CD4-positive, alpha-beta T cell treated with Interleukin-12 subunit alpha and Interleukin-12 subunit beta, for 1 hour (primary cell): ENCODE measurements at places on chromosomes 3 and 15.

GRCh38 chr15:53328341-53328740, 431.1 kb downstream of the WDR72 start:
- no peak for DNase-seq

DNA sequence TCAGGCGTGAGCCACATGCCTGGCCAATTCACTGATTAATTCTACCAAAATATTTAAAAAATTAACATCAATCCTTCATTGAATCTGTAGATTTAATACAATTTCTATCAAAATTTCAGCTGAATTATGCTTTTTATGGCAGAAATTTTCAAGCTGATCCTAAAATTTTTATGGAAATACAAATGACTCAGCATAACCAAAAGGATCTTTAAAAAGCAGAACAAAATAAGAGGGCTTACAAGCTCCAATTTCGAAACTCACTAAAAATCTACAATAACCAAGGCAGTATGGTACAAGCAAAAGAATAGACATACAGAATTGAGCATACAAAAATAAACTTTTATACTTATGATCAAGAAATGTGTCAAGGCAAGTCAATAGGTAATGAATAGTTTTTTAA, 180.4 kb upstream of the CTNNB1 start:
- no peak for DNase-seq

- no peak for DNase-seq
Observed at GRCh38 chr15:101162701-101163483, 89.0 kb downstream of the CHSY1 start.

- DNase-seq = no peak
Observed at GRCh38 chr3:13243586-13243985, 170.4 kb upstream of the IQSEC1 start.

- no peak for DNase-seq
Observed at GRCh38 chr15:69081310-69082004, 67.0 kb downstream of the NOX5 start.

- no peak for DNase-seq
Observed at GRCh38 chr3:196513697-196514349, 1.3 kb downstream of the SMCO1 start.

GRCh38 chr3:193187070-193187722, 53.8 kb upstream of the PLAAT1 start:
- DNase-seq = no peak

DNA sequence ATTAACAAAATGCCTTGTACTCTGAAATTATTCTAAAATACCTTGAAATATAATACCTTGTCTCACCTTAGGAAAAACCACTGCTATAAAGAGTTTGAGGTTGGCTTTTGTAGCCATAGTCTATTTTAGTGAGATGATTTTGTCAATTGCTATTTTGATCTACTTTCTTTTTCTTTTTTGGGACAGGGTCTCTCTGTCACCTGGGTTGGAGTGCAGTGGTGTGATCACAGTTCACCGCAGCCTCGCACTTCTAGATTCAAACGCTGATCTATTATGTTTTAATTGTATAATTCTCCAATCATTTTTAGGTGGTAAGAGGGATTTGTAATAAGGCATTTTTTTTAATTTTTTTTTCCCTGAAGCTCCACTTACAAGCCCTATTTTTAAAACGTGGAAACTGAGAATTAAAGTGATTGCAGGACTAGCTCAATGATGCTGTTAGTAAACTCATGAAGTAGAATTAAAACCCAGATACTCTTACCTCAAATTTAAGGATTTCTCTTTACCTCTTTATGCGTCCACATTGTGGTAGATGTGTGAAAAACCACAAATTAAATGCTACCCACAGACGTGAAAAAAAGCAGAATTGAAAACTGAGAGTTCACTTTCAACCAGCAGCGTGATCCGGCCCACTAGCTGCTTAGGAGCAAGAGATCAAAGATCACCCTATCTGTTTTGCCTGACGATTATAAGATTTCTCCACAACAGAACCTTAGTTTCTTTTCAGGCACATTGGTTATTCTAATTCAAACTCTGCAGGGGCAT, 384.2 kb downstream of the CGGBP1 start:
- no peak for DNase-seq

GRCh38 chr15:101489237-101489598, 289 bp downstream of the PCSK6 start:
- DNase-seq = no peak

DNA sequence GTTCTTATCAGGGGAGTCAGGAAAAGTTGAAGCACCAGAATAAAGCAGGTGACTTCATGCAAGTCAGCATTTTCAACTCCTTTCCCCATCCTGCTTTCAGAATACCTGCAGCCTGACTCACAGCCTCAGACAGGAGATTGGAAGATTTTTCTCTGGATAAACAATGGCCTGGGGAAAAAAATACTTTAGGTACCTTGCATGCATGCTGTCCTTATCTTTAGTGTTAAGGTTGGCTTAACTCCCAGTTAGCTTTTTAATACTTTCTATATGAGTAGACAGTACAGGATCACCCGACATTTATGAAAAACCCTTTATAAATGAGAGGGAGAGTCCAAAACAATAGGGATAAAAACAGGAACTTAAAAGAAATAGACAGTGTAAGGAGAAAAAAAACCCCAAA, 53.6 kb downstream of the PAK2 start:
- DNase-seq = no peak

GRCh38 chr3:170806676-170807075, 63.3 kb downstream of the RPL22L1 start:
- no peak for DNase-seq

GRCh38 chr3:155368786-155369185, 75.3 kb upstream of the STRIT1 start:
- no peak for DNase-seq

DNA sequence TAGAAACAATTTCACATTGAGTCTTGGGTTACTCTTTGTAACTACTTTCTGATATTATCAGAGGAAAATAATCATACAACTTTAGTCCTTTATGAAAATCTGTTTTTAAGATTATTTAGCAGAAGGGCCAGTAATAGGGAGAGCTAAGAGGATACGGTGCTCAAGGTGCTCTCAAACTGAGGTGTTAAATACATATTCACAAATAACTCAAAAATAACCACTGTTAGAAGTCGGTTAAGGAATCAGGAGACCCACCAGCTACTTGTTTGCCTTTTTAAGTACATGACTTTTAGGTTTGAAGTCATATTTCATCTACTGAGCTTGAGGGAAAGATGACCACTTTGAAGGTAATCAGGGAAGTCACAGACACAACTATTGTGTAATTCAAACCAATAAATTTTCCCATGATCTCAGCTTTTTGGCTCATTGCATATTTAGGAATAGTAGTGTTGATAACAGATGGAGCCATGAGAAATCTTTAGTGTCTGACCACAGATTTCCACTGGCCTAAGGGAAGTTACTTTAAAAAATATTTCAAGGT, 1.4 kb upstream of the RSRC1 start:
- no peak for DNase-seq

DNA sequence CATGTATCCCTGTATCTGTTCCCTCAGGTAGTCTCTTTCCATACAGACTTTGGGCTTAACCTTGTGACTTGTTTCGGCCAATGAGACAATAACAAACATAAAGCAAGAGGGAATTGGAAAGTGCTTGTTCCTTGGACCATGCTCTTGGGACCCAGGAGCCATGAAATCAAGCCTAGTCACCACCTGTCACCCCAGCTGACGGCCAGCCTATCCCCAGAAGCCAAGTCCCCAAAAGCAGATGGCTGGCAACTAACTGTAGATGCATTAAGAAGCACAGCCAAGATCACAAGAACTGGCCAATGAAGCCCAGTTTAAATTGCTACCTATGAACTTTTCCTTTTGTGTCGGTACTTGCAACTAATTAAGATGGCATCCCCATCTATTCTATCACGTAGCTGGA, 822.0 kb downstream of the CADM2 start:
- no peak for DNase-seq

- no peak for DNase-seq
Observed at GRCh38 chr3:147418808-147419701, 9.9 kb downstream of the ZIC1 start.

DNA sequence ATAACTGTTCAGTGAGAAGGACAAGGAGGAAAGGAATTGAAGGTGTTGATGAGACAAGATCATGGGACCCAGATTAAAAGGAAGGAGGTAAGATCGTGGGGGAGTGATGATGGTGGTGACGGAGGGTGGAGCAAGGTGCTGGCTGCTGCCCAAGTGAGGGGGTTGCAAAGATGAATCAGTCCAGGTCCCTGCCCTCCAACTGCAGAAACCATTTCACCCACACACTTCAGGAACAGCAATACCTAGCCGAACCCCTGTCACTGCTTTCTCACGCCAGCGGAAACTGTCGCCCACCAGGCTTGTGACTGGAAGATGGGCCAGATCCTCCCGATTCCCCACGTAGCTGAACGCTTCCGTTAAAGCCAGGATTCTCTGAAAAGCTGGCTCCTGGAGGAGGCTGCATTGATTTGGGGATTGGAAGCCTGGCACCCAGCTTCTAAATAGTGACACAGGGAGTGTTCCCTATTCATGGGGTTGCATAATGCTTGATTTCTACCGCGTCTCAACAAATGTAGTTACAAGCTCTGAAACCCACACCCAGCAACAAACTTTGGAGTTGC, 3.2 kb upstream of the LSG1 start:
- no peak for DNase-seq

DNA sequence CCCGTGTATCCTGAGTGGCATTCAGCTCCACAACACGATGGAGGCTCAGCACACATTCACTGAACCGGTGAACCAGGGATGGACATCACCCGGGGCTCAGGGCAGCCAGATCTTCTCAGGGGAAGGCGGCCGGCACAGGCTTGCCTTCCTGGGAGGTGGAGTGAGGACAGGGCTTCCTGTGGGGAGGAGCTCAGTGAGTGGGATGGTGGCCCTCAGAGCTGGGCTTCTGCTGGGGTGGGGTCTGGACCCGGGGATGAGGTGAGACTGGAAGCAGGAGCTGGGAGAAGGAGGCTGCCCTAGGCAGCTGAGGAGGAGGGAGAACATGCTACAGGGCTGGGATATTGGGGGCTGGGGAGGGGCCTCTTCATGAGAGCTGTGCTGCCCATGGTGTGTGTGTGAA, 58.5 kb upstream of the PRR23E start:
- no peak for DNase-seq

GRCh38 chr15:70023064-70023768, 74.5 kb downstream of the TLE3 start:
- peak; percentile 86 for DNase-seq

DNA sequence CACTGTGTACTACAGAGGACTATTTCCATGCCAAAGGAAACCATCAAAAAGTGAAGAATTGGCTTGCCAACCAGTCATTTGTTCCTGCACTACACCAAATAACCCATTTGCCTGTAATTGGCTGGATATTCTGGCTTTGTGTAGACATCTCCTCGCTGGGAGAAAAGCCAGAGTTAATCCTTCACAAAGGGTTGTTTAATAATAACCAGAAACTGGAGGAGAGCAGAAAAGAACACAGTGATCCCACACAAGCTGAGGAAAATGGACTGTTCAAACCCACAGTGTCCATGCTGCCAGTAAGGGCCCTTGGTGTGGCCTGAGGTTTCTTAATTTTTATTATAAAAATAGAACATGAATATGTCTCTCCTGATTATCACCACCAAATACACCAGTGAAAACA, 294.0 kb downstream of the RORA start:
- no peak for DNase-seq

- no peak for DNase-seq
Observed at GRCh38 chr3:178117641-178118040, 418.6 kb upstream of the KCNMB2 start.

- DNase-seq = peak; percentile 80
Observed at GRCh38 chr15:31263751-31264558, 62.7 kb upstream of the KLF13 start.

GRCh38 chr3:109336291-109336861, 970 bp downstream of the DPPA4 start:
- DNase-seq = peak; percentile 9

GRCh38 chr3:15651396-15651795, 49.9 kb downstream of the BTD start:
- no peak for DNase-seq

- no peak for DNase-seq
Observed at GRCh38 chr3:194565597-194566190, 67.5 kb downstream of the TMEM44 start.

DNA sequence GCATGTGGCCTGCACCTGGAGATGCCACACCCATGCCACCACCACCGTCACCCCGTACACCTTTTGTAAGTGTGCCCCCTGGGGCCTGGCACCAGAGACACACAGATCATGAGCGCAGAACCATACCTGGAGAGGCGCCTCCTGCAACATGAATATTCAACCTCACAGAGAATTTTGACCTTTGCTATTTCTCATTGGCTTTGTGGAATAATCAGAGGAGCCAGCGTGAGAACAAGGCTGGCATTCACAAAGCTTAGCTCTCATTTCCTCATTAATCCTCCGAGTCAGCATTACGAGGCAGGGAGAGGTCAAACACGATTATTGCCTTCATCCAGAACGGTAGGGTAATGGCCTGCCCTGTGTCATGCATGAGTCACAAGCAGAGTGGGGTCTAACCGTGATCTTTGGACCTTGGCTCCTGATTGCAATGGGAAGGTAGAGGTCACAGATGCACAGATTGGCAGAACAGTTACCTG, 73.0 kb upstream of the POMGNT2 start:
- DNase-seq = no peak

GRCh38 chr15:34133511-34133910, 31.6 kb downstream of the PGBD4 start:
- DNase-seq = no peak

DNA sequence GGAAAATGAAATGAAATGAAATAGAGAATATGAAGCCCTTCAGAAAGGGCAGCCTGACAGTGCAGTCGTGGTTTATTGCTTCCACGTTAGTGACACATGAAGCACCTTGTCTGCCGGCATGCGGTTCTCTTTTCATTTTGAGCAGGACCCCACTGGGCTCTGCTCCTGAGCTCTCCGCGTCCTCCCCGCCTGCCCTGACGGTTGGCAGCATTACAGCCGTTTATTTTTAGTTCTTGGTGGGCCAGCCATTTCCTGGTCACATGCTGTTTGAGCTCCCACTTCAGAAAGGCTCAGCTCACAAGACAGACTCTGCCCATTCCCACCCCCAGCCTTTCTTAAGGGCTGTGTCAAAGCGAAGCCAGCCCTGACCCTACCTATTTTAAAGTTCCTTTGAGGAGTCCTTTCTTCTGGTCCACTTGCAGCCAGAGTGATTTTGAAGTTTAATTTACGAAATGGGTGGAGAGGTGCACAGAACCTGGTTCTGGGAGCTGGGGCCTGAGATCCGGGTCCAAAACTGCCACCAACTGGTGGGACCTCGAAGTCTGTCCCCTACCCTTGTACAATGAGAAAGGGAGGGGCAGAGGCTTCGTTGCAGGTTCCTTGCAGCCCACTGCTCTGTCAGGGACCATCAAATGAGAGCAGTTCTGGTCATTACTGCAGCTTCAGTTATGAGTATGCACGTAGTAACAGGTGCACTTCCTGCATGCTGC, 60.1 kb downstream of the MGLL start:
- DNase-seq = no peak

GRCh38 chr3:129857899-129858298, 35.6 kb downstream of the TMCC1 start:
- DNase-seq = no peak

DNA sequence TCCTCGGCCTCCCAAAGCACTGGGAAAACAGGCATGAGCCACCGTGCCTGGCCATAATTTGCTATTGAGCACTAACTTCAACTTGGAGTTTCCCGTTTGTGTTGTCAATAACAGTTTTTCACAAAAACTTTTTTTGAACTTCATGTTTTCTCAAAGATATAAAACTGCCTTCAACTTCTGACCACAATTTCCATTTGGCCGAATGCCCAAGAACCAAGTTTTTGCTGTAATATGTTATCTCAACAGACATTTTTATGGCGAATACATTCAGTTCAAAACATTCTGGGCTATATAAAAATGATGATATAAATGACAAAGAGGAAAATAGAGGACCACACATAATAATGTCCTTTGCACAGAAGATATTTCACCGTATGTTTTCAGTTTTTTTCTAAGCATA, 56.4 kb downstream of the NEDD4 start:
- DNase-seq = no peak

- DNase-seq = peak; percentile 51
Observed at GRCh38 chr15:56052395-56053045, 59.1 kb upstream of the NEDD4 start.
